Stimulated activated CD4-positive, alpha-beta T cell treated with anti-CD3 and anti-CD28 coated beads, TNF-alpha, amount 100 ng/mL, for 24 hours (primary cell): ENCODE measurements at places on chromosomes 12 and 14.

- DNase-seq: no peak
These were observed 89.6 kb downstream of the SCARB1 start for GRCh38 chr12:124774054-124774461.

- no peak for DNase-seq
These were observed 127.4 kb downstream of the CRADD start for GRCh38 chr12:93804392-93805179.

- no peak for DNase-seq
These were observed 30.0 kb downstream of the NOC4L start for GRCh38 chr12:132174015-132174838.

- no peak for DNase-seq
These were observed 25.9 kb downstream of the SYNDIG1L start for GRCh38 chr14:74400031-74400685.

- DNase-seq: no peak
These were observed 146.5 kb upstream of the MYL2 start for GRCh38 chr12:111066744-111067437.

- DNase-seq: no peak
These were observed 427 bp upstream of the TMEM120B start for GRCh38 chr12:121712190-121712460.

DNA sequence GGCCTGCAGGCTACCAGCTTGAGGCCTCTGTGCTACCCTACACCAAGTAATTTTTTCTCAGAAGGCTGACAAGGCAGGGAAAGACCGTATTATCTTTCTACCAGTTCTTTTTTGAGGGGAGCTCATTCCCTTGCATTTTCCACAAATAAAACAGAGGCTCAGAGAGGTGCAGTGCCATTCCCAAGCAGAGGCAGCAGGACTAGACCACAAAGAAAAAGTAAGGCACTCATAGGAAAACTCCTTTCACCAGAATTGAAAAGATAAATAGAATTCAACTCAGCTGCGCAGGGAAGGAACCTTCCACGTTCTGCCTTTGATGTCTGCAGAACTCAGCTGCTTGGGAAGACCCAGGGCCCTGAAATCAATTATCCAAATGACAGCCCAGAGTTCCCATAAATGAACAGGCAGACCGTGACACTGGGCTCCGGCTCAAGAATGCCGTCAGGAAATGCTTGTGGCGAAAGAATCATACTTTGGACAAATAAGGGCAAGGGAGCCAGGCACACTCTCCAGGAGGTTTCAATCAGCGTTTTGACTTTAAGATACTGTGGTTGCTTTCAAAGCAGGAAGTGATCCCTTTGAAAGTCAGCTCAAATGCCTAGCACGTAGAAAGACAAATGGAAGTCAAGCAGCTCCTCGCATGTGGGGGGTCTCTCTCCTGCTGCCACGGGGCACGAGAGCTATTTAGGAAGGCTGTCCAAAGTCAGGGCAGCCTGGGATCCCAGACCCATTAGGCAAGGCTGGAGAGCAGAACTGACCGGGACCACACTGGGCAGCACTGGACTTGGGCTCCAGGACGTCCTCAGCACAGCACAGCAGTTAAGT is 14.0 kb downstream of the KCTD10 start:
- DNase-seq: no peak

- no peak for DNase-seq
These were observed 656.3 kb downstream of the ETNK1 start for GRCh38 chr12:23281295-23281694.

DNA sequence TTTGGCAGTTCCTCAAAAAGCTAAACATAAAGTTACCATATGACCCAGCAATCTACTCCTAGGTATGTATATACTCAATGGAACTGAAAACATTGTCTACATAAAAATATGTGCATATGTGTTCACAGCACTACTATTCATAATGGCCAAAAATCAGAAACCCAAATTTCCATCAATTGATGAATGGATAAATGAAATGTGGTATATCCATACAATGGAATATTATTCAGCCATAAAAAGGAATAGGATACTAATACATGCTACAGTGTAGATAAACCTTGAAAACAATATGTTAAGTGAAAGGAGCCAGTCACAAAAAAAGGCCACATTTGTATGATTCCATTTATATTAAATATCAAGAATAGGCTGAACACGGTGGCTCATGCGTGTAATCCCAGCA is 3.4 kb downstream of the ACYP1 start:
- DNase-seq: no peak

DNA sequence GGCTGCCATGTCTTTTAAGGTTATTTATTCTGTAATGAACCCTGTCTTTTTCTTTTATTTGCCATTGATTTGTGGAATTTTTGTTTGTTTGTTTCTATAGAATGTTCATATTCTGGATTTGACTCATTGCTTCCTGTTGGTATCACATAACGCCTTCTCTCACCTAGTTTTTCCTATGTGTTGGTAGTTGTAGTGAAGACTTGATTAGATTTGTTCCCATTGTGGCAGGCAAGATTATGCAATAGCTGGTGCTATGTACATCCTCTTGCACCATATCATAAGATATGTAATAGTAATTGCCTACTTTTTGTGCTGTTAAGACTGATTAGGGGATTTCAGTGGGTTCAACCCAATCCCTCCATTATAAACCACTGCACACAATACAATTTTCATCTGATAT is 3.9 kb upstream of the KRT6B start:
- no peak for DNase-seq

DNA sequence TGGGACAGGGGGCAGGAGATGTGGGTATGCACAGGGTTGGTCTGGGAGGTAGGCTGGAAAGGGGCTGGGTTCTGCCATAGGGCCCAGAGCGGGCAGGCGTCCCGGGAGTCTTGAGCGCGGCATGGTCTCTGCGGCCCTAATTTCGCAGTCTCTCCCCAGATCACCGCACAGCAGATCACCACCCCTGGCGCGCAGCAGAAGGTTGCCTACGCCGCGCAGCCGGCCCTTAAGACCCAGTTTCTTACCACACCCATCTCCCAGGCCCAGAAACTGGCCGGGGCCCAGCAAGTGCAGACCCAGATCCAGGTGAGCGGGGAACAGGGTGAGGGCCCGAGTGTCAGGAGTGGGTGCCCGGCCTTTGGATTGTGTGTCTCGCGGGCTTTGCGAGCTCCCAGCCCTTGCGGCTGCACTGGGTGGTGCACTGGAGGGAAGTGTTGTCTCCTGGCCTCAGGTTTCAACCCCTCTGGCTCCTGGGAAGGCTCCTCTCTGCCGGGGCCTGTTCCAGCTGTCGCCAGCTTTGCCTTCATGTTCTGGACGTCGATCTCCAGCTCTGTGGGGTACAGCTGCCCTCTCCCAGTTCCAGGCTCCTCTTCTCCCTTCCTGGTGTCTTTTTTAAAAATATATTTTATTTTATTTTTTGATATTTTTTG is 74.7 kb downstream of the DDX51 start:
- DNase-seq: no peak

- DNase-seq: no peak
These were observed 33.2 kb downstream of the SAMD4A start for GRCh38 chr14:54599966-54600716.

- no peak for DNase-seq
These were observed 10.8 kb downstream of the VTI1B start for GRCh38 chr14:67663633-67664032.

- no peak for DNase-seq
These were observed 133.9 kb downstream of the TRHDE start for GRCh38 chr12:72406111-72406510.

GRCh38 chr12:93502802-93503623 is 35.7 kb downstream of the MRPL42 start:
- DNase-seq: peak; percentile 33

- DNase-seq: peak; percentile 86
These were observed at the start of gene DPF3 for GRCh38 chr14:72893636-72894322. Gene DPF3, minus strand, starts transcription at chr14:72894101. Its CDS starts 13 bp downstream, at chr14:72894088.

DNA sequence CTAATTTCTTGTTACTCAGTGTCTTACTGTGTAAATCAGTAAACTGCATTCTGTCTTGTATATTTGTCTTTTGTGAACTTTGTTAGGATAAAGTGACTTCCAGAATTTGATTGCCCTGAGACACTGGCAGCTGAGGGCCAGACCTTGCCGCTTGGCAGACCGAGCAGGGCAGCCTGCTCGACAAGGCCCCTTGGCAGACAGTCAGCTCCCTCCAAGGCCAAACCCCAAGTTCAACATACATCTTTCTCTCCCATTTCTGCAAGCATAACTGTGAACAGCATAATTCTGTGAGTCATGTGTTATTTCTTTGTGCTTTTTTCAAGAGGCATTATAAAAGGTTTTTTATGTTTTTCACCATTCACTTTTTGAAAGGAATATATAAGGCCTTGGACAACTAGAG is 39.2 kb upstream of the BMAL2 start:
- no peak for DNase-seq

DNA sequence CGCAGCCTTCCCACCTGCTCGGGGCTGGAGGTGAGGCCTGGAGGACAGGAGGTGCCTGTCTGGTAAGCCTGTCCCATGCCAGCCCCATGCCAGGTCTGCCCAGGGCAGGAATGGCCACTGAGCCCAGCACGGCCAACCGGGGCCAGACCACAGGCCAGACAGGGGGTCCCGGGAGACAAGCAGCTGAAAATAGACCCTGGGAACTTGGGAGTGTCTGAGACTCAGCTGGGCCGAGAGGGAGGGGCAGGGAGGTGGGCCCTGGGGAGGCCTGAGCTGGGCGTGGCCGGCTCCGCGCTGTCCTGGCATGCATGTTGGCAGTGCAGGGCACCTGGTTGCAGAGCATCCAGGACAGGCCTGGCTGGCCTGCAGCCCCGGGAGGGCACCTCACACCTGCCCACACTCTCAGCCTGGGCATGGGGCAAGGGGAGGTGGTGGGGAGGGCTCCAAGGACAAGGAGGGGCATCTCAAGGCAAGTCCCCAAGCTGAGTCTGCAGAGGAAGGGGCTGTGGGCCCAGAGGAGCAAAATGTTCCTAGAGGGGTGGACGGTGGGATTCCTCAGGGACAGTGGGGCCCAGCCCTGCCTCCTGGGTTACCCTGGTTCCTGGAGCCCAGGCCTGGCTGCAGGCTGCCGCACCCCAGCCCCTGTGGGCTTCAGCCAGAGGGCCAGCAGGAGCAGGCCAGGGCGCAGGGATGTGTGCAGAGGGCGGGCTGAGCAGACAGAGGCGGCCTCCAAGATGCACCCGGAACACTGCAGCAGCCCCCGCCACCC is 3.2 kb upstream of the CRIP1 start:
- no peak for DNase-seq

- DNase-seq: no peak
These were observed 220.0 kb downstream of the RASSF9 start for GRCh38 chr12:85616201-85616600.

DNA sequence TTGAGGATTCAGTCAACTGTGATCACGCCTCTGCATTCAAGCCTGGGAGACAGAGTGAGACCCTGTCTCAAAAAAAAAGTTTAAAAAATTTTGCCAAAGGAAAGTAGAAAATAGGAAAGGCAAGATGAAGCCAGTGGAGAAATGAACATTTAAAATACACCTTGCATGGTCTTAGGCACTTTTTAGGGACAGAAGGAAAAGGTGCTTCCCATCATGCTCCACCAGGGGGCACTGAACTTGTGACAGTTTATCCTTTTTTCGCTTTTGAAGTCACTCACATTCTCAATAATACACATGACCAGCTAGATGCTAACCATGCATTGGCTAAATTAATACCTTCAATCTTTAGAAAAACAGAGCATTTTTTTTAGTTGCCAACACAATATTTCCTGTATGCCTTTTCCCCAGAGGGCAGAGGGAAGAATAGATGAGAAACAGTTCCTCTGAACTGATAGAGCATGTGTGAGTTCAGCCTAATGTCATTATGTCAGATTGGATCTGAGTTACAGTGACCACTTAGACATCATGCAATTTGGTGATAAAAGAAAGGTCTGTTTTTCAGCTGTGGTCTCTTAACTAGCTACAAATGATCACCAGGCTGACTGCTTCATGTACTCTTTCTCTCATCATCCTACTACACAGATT is 221.8 kb upstream of the SSTR1 start:
- DNase-seq: no peak

GRCh38 chr14:97777622-97778355 is 980.6 kb downstream of the VRK1 start:
- DNase-seq: no peak

- DNase-seq: no peak
These were observed 199.8 kb downstream of the ZFP36L1 start for GRCh38 chr14:68592948-68593556.

GRCh38 chr14:35878272-35879150 is 52.4 kb downstream of the BRMS1L start:
- DNase-seq: no peak

DNA sequence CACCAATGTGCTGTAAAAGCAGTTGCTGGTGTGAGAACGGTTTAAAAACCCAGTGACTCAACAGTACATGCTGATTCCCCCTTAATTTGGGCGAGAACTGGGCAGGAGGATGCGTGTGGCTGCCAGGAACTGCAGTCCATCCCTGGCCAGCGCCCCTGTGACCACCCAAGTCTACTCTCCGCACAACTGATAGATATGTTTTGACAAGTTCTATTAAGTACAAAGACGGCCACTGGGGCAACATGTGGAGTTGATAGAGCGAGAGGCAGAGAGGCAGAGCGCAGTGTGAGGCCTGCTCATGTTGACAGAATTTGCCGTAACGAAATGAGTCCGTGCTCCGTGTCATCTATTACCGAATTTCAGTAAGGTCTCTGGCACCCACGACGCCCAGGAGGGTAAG is 855.0 kb downstream of the BCL11B start:
- DNase-seq: no peak

DNA sequence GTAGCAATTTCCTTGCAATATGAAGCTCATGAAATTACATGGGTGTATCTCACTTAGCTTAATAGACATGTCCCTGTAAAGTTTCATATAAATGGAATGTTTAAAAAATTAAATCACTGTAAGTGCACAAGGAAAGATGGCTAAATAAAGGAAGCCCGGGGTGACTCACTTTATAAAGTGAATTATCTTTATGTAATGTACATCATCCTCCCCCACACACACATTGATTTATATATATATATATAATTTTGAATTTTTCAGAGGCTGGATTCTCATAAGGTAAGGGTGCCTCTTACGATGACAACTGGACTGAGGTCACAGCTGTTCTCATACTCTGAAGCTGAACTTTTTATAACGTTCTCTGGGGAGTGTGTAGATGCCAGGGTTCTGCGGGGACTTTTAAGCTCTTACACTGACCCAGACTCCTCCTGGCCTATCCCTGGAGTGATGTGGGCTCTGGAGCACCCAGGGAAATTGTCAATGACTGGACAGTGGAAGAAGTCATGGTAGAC is 108.7 kb upstream of the HIF1A start:
- no peak for DNase-seq
